ENCODE measurements at places on chromosomes 13 and 19.
A peak's percentile ranks its signal among the peaks of the same experiment; 100 is the strongest.

DNA sequence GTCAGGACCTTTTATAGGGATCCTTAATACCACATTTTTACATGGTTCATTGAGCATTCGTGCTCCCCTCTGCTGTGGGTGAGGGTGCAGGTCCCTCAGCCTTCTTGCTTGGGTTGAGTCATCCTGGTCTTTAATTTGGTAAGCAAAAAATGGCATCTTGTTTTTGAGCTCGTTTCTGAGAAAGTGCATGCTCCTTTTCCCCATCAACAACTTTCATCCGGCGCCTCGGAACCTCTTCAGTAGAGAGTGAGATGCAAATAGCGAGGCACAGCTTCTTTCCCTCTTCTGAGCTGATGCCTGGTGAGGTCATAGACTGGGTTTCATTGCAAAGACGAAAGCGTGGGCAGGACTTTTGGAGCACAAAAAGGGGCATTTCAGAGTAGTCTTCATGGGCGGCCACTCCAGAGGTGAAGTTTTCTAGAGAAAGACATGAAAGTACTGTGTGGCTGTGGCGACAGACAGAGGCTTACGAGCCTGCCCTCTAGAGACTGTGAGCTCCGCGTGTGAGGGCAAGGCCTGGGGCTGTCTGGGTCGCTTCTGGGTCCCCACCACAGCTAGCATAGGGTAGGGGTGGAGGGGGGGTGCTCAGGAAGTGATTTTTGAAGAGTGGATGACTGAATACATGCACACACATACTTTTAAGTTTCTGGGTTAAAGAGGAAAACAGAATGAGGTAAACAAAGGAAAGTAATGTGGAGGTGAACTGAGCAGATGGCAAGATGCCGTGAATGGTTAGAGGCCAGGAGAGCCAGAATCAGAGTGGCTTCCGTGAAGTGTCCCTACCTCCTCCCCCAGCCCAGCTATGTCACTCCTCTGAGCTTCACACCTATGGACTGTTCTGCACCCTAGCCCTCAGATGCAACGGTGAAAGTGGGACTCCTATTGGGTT lies 44.3 kb downstream of the BBC3 start:
- DNase-seq: peak; percentile 77

- DNase-seq: no peak
Measured at GRCh38 chr19:47626238-47626637, 17.3 kb downstream of the BICRA start.

DNA sequence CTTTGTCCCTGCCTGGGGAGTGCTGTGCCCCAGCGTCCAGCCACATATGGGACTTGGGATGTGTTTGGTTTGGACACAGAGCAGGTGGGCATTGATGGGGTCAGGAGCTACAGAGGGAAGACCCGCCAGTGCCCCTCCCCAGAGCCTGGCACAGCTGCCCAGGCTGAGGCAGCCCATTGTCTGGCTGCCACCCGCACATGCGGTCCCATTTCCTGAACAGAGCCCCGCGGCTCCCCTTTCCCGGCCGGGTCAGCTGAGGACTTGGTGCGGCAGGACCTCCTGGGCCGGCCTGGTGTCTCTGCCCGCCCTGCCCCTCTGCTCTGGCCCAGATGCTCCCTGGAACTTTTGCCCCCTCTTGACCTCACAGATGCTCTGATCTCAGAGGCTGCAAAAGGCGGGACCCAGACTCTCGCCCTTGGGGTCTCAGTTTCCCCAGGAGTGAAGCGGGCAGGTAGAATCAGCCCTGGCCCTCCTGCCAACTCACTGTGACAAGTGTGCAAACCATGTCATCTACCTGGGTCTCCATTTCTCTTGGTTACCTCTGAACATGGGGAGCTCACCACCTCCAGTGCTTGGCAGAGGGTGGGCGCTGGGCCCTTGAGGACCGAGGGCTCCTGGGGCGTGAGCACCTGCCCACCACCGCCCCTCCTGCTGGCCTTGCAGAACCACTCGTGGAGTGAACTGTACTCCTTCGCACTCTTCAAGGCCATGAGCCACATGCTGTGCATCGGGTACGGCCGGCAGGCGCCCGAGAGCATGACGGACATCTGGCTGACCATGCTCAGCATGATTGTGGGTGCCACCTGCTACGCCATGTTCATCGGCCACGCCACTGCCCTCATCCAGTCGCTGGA lies 17.8 kb downstream of the HCN2 start:
- DNase-seq: no peak

DNA sequence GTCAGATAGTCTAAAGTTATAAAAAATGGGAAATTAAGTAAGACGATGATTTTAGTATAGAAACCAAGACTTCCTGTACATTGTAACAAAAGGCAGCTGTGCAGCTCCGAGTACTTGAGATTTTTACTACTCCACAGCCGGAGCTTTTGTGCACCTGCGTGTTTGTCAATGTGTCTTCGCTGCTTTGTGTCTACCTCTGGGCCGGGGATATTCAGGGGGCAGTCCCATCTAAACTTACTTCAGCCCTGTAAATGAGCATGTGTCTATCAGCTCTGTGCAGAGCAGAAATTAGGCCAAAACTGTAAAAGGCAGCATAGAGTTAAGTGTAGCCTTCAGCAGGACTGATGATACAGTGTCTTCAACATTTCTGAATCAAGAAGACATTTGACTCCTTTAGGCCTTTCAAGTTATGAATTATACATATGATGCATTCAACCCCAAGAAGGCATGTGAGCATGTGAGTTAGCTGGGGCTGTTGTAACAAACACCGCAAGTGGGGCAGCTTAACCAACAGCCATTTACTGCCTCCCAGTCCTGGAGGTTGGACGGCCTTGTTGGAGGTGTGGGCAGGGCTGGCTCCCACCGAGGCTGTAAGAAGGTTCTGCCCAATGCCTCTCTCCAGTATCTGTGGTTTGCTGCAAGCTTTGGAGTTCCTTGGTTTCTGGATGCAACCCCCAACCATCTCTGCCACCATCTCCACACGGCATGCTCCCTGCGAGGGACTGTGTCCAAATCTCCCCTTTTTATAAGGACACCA lies 191.0 kb upstream of the IRS2 start:
- no peak for DNase-seq

- DNase-seq: no peak
Measured at GRCh38 chr19:53642381-53643099, 10.7 kb downstream of the DPRX start.

GRCh38 chr19:47582320-47582909 lies 9.5 kb upstream of the ZNF541 start:
- DNase-seq: no peak

- peak; percentile 65 for DNase-seq
Measured at GRCh38 chr13:46751811-46752635, 44.9 kb downstream of the ESD start.

DNA sequence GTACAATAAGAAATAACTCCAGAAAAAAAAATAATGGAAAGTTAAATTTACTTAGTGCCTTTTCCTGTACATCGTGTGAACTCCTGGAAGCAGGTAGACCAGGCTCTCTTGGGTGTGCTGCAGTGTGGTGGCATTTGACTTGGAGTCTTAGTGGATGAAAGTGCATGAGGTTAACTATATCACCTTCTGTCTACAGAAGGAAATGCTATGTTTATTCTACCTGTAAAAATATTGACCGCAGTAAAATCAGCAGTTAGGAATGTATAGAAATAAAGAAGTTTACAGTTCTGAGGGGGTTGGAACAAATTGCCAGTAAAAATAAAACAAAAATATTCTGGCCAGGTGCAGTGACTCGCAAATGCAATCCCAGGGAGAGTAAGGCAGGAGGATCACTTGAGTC lies 722.1 kb downstream of the LIG4 start:
- no peak for DNase-seq

GRCh38 chr19:53873773-53874605 lies 6.3 kb downstream of the MYADM start:
- DNase-seq: peak; percentile 23

DNA sequence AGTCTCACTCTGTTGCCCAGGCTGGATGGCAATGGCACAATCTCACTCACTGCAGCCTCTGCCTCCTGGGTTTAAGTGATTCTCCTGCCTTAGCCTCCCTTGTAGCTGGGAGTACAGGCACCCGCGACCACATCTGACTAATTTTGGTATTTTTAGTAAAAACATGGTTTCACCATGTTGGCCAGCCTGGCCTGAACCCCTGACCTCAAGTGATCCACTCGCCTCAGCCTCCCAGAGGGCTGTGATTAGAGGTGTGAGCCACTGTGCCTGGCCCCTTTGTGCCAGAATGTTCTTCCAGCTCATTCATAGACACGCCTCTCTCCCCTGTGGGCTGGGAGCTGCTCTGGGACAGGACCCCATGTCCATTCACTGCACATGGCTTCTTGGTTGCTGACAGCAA lies 9.1 kb downstream of the MYDGF start:
- DNase-seq: no peak

All from CD4-positive, alpha-beta T cell treated with Interferon gamma for 1 hour (primary cell).